CD4-positive, alpha-beta T cell treated with Interleukin-2 at 100 ng/mL for 4 hours (primary cell): ENCODE measurements at places on chromosomes 5 and 9.

GRCh38 chr9:13179257-13179656 is 100.2 kb downstream of the MPDZ start:
- no peak for DNase-seq

DNA sequence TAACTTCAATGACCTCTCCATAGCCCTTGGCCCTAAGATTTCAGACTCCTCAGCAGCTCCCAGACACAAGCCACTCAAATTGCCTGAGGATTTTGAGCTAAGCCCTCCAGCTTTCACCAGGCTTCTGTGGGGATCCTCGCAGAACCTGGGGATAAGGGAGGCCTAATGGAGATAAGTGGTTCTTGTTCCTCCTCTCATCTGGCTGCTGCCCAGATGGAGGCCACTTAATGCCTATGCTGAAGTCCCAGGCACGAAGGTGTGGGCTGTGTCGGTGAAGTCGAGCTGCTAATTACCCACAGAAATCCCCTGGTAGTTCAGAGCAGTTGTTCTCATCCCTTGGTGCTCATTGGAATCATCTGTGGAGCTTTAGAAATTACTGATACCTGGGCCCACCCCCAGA is 10.3 kb upstream of the FAT2 start:
- DNase-seq, result no peak

DNA sequence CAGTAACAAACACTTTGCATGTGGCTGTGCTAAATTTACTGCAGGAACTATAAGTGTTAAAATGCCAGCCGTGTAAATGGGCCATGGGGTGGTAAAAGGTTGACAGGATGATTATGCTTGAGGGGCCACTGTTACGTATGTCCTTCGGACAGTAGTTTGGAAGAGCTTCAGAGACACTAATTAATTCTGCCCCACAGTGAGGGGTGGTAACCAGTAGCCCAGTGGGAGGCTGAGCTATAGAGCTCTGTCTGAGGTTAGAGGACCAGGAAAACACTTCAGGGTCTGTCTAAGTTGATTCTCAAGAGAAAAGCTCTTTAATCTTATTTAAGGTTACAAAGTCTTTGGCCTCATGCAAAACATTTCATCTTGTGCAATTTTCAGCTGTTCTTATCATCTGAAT is 176.6 kb downstream of the DMRTA1 start:
- no peak for DNase-seq

- peak; percentile 37 for DNase-seq
Observed at GRCh38 chr9:98807070-98807813, at the start of gene GALNT12. Gene GALNT12 (plus strand): TSS chr9:98807670. CDS start chr9:98807699, 29 bp downstream.

DNA sequence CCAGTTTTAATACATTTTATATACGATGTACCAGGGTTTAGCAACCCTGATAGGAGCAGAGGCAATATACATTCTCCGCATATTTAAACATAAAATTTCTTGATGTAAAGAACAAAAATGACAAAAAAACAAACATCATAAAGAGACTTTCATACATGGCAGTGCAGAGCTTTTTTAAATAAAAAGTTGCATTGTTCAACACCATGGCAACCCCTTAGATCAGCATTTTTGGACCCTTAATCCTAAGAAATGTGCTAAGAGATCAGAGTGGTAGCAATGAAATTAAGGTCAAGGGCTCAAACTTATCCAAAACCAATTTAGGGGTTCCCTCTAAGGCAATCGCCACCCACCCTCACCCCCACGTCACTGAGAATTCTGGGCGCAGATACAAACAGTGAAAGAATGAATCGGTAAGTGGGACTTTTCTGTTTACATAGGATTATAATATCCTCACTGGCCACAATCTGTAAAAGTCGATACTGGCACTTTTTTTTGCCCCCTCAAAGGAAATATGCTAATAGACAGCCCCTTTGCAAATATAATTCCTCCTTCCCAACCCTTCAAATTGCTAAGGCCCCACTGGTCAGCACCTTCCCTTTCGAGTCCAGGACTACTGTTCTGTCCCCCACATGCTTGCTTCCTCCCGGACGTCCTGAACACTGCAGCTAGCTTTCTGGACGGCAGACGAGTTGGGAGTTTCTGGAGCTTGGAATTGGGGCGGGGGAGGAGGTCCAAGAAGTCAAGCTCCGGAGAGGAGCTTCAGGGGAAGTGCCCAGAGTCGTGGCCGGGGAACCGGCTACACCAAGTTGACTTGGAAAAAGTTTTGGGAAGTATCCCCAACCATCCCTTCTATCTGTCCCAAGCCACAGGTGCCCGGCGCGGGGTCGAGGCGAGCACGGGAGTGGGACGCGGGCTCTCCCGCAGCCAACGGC is 2.2 kb downstream of the GAS1 start:
- no peak for DNase-seq

DNA sequence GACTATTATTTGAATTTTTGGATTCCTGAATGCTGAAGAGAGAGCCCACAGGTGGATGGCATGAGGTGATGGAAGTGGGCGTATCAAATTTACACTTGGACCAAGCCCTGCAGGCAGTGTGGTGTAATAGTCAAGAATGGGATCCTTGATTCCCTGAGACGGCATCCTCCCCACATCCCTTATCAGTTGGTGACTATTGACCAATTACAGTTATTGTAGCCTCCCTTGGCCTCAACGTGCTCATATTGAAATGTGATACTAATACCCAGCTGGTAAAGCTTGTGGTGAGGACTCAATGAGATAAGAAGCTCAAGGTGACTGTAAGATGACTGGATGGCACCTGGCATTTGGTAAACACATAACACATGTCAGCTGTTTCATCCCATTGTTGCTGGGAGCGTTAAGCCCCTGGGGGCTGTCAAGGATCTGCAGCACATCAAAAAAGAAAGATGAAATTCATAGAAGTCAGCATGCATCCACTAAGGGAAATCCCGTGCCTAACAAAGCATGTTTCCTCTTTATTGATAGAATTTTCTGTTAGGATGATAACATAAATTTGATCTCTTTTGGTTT is 65.6 kb upstream of the IRX2 start:
- DNase-seq, result no peak

DNA sequence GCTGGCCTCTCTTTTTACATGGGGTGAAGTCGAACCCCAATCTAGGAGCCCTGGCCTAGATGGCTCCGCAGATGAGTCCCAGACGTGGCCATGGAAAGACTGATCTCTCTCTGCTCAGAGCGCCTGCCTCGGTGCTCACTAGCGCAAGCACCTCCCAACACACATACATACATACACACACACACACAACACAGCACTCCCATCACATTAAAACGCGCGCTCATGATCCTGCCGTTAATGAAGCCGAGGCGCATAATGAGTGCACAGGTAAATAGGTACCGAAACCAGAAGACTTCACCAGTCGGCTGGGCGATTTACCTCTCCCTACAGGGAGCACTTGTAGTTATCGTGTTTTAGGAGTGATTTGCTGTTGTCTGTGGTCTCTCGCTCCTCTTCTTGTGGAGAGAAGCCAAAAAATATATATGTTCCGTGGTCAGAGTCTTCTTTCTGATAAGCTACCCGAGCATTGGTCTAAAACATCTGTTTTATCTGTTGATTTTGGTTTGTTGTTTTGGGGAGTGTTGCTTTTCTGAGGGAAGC is 207.7 kb downstream of the MEF2C start:
- no peak for DNase-seq

DNA sequence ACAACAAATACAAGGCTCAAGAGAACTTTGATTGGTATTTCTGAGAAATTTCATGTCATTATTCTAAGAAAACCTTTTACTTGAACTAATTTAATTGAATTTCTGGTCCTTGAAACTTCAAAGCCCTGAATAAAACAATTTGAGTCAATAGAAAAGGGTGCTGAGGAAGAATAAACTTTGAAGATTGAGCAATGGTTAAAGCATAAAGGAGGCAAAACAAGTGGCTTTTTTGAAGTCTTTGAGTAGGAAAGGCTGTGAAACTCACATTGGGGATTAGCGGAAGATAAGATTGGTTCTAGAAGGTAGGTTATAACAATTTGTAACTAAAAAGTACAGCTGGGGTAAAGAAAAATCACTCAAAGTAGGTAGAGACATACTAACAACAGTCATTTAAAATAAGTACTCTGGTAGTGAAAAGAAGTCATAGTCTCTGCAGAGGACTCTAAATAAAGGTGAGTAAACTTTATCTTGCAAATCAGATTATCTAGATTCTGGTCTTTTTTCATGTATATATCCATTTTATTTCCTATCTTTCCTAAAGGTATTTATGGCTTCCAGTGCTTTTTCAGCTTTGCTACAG is 6.4 kb upstream of the PLPP1 start:
- peak; percentile 55 for DNase-seq

GRCh38 chr5:199197-199949 is 8.1 kb downstream of the LRRC14B start:
- no peak for DNase-seq

GRCh38 chr9:37902796-37903646 is 906 bp downstream of the SLC25A51 start:
- DNase-seq, result peak; percentile 31

- DNase-seq, result no peak
Observed at GRCh38 chr5:61999371-61999770, 306.6 kb upstream of the KIF2A start.

- no peak for DNase-seq
Observed at GRCh38 chr5:52443187-52443586, 344.5 kb upstream of the ITGA1 start.

- no peak for DNase-seq
Observed at GRCh38 chr9:127112056-127112455, 10.4 kb downstream of the ANGPTL2 start.

GRCh38 chr9:87181670-87182069 is 234.4 kb upstream of the GAS1 start:
- DNase-seq, result no peak

GRCh38 chr5:150302301-150303069 is at the start of gene ARSI:
Gene ARSI (minus strand): TSS chr5:150302905. CDS start chr5:150302373, 532 bp downstream.
- DNase-seq, result no peak

- DNase-seq, result peak; percentile 61
Observed at GRCh38 chr5:172178991-172179989, 8.7 kb downstream of the STK10 start.

DNA sequence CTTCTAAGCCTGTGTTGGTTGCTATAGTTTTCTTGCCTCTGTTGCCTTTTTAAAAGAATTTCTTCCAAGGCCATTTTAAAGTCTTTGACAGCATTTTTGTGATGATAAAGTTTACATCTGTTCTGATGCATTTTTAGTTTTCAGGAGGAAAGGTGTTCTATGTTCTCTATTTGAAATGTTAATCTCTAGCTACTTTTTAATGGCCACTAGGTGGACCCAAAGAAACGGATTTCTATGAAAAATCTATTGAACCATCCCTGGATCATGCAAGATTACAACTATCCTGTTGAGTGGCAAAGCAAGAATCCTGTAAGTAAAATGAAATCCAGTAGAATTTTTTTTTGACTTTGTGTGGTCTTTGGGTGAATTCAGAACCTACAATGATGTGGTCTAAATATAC is 60.2 kb downstream of the MELK start:
- peak; percentile 9 for DNase-seq

DNA sequence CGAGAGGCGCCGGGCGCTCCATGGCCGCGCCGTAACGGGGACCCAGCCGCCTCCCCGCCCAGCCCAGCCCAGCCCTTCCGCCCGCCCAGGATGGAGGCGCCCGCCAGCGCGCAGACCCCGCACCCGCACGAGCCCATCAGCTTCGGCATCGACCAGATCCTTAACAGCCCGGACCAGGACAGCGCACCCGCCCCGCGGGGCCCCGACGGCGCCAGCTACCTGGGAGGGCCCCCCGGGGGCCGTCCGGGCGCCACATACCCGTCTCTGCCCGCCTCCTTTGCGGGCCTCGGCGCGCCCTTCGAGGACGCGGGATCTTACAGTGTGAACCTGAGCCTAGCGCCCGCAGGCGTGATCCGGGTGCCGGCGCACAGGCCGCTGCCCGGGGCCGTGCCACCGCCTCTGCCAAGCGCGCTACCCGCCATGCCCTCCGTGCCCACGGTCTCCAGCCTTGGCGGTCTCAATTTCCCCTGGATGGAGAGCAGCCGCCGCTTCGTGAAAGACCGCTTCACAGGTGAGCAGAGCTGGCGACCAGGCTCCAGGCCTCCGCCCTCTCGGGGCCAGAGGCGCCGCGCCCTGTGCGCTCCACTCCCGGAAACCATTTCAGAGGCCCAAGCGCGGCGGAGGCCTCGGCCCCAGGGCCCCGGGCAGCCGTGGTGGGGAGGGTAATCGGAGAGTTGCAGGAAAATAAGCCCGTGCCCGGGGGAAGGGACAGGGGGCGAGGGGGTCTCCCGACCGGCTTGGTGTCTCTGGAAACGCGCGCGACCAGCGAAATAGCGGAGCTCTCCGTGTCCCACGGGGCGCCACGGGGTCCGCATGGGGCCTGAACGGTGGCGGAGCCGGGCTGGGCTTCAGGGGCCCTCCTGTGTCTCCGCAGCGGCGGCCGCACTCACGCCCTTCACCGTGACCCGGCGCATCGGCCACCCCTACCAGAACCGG is 496 bp downstream of the TLX3 start:
- no peak for DNase-seq

GRCh38 chr9:20014168-20014567 is 225.3 kb upstream of the SLC24A2 start:
- no peak for DNase-seq

DNA sequence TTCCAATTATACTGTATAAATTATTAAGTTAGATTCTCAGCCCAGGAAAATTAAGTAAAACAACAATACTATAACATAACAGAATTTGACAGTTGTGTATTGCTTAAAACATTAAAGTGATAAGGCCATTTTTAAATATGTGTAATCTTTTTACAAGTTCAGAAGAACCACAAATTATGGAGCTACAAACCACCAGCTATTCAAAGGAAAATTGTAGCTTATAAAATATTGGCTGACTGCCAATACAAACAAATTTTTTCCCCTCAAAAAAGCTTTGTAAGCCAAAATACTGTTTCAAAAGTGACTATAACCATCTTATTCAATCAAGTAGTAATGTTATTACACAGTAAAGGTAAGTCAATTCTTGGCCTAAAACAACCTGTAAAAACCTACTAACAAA is 21.9 kb downstream of the STRBP start:
- DNase-seq, result no peak

GRCh38 chr5:11909471-11909870 is 5.2 kb upstream of the CTNND2 start:
- DNase-seq, result no peak

DNA sequence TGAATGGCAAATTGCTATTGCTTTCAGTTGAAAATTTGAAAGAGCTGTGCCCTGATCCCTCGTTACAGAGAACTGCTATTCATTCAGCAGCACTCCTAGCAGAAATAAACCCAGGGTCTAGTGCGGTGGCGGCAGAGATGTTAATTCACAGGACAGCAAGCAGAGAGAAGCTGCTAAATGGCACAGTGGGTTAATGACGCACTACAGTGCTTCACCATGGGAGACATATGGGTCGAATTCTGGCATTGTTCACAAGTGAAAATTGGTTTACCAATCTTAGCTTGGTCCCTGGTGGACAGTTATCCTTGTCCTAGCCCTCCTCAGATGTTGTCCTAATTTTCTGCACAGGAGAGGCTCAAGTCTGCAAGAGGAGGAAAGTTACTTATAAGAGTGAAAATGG is 807.4 kb downstream of the TLE1 start:
- no peak for DNase-seq

- DNase-seq, result no peak
Observed at GRCh38 chr5:167578977-167579692, 712.3 kb upstream of the WWC1 start.

DNA sequence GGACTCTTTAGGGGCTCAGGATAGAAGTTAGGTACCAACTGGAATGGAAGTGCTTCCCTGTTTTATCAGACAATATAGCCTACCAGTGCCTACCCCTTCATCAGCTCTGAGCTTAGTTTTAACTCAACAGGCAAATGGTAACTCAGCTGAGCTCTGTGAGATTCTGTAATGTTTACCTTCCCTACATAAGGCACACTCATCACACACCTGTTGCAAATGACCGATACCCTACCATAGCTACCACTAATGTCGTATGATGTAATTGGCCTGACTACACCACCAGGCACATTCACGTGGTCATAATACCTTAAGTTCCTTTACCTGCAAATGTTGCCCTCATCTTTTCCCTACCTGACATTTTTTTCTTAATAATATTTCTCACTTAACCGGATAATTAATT is 254.8 kb downstream of the ADGRV1 start:
- no peak for DNase-seq
